ENCODE measurements at places on chromosomes 6 and 20. TPM values are rescaled to one million over a fixed set of nuclear protein-coding genes. Genes with fewer than 3 reads are reported as not detected.

The TLDC2 gene
- not detected for total RNA-seq

The ERVFRD-1 gene
- total RNA-seq = not detected

The OR2B6 gene
- not detected for total RNA-seq

The RAET1G gene
- not detected for total RNA-seq

The FAXC gene
- total RNA-seq = not detected

The GJA1 gene
- total RNA-seq = not detected

The SLC2A10 gene
- total RNA-seq = not detected

Data from CD8-positive, alpha-beta T cell (primary cell).